A673 (cell line): ENCODE measurements at places on chromosomes 3 and 15.

DNA sequence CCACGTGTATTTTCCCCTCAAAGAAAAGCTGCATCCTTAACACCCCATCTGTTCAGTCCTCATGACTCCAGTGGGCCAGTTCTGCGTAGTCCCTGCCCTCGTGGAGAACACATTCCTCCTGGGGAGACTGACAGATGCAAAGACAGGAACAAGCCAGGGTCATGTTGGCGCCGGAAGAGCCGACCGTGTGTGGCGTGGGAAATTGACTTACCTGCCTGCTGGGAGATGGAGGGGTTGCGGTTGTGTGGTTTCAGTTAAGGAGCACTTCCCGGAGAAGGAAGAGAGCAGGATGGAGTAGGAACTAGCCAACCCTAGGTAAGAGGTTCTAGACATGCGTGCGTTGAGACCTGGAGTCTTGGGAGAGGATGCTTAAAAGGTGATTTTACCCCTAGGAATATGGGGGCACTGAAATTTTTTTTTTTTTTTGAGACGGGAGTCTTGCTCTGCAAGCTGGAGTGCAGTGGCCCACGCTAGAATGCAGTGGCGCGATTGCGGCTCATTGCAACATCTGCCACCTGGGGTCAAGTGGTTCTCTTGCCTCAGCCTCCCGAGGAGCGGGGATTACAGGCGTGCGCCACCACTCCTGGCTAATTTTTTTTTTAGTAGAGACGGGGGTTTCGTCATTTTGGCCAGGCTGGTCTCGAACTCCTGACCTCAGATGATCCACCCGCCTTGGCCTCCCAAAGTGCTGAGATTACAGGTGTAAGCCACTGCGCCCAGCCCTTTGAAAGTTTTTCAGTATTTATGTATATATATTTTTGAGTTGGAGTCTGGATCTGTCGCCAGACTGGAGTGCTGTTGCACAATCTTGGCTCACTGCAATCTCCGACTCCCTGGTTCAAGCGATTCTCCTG lies 1.4 kb downstream of the VHL start:
- no peak for DNase-seq

DNA sequence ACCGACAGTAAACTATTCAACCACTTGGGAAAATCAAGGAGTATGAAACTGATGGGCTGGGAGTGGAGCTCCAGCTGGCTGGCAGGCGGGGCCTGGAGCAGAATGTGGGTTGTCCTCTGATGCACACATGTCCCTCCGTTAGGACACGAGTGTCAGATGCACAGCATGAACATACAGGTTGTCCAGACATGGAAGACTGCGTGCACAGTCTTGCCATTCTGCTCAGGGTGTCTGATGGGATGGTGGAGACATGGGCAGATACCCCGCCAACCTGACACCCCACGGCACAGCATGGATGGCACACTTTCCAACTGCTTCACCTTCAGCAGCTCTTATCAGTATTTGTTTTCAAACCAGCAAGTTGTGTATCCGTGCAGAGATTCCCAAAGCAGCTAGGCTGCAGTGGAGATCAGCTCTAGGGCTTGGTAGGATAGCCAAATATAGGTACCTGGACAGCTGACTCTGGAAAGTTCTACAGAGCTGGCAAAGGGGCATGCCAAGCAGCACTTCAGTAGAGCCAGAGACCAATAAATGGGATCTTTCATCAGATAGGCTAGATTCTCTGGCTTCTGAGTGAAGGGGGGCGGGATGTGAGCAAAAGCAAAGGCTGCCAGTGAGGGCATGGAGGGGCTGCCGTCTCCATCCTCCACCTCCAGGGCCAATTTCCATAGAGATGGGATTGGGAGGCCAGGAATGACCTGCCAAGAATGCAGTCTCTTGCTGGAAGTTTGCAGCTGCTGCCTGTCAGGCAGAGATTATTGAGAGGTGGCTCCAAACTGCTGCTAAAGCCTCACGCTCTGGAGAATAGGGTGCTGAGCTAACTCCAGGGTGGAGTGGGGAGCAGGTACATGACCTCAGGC lies 47.2 kb upstream of the KY start:
- DNase-seq, result no peak

- peak; percentile 33 for DNase-seq
Observed at GRCh38 chr3:100403362-100404249, 2.3 kb downstream of the LNP1 start.

- peak; percentile 74 for DNase-seq
Observed at GRCh38 chr3:14371573-14372474, 30.6 kb upstream of the SLC6A6 start.

DNA sequence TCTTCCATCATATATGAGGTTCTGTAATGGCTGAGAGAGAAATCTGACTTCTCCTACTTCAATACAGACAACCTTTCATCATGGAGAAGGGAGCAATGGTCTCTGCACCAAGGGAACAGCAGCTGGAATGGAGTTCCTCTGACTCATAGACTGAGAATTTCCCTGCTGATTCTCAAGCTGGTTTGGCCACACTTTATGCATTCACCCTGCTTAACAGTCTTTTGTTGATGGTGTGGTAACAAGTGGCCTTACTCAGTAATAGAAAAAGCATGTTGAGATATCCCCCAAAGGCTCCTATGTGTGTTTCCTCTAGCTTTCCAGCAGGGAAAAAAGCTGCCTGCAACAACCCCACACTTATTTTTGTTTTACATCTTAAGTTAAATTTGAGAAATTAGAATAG lies 138.1 kb downstream of the GREM1 start:
- DNase-seq, result peak; percentile 81

DNA sequence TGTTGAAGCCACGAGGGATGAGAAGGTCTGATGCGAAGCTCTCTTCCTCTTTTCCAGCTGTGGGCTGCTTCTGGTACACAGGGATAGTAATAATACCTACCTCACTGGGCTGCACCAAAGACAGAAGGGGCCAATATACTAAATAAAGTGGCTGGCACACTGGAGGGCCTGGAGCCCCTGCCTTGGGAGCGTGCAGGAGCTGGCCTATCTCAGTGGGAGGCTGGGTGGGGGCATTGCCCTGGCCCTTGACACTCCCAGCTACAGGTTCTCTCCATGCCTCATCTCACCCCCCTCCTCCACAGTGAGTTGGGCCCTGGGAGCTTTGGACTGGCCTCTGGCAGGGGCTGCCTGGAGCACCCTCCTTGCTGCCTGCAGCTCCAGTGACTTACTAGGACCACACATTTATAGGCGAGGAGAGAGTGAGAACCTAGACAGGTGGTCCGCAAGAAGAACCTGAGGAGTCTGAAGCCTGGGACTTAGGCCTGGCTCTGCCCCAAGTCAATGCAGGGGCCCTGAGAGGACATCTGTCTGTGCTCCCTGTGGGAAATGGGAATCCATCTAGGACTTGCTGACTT lies 1.6 kb downstream of the NOX5 start:
- no peak for DNase-seq

DNA sequence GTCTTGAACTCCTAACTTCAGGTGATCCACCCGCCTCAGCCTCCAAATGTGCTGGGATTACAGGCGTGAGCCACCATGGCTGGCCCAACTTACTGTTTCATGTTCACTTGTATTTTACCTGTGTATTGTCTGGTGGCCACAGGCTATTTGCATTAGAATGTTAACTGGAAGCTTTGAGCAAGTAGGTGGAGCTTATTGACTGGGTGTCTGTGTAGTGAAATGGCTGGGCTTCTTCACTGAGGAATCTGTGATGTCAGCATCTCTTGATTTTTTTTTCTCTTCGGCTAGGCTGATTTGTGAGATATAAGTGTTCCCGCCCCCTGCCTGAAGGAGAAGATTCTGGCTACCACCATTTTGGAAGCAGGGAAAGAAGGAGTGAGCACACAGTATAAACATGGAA lies 237.8 kb upstream of the PEX5L start:
- no peak for DNase-seq
